GM12892 (cell line): ENCODE measurements at places on chromosomes 6 and 20.

- DNase-seq, result no peak
Observed at GRCh38 chr20:37526839-37527637, 638 bp downstream of the BLCAP start.

DNA sequence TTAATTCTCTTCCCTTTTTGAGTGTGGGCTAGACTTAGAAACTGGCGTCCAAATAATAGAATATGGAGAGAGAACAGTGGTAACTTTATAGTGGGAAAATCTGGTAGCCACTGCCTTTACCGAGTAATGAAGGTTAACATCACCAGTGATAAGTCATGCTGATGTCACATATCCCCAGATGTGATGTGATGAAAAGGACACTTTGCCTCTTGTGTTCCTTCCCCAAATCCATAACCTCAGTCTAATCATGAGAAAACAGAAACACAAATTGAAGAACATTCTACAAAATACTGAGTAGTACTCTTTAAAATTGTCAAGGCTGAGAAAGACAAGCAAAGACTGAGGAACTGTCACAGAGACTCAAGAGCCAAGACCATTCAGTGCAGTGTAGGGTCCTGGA lies 17.8 kb downstream of the ANKS1A start:
- no peak for DNase-seq

GRCh38 chr6:95576218-95576997 lies 927 bp upstream of the MANEA start:
- DNase-seq, result no peak

DNA sequence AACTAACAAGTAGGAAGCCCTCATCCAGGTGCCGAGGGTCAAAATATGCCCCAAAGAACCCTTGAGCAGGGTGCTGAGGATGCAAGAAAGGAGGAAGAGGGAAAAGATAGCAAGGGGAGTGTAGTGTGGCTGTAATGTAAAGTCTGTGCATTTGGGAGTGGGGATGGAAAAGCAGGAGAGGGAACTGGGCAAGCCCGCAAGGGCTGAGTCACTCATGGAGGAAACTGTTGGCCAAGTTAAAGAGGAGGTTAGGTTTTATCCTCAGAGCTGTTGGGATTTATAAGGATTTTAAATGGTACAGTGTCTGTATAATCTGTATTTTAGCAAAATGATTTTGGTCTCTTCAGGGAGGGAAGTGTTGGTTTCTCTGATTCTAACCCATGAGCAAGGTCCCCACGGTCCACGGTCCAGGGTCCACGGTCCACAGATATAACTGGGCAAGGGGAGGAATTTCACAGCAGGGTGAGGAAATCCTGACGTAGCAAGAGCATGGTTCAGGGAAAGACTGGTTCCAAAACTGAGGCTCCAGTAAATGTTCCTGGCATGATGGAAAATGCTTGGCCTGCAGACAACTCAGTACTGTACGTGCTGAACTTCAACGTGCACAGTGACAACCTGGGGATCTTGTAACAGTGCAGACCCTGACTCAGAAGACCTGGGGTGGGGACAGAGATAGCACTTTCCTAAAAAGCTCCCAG lies 759.8 kb downstream of the PTPRT start:
- no peak for DNase-seq

DNA sequence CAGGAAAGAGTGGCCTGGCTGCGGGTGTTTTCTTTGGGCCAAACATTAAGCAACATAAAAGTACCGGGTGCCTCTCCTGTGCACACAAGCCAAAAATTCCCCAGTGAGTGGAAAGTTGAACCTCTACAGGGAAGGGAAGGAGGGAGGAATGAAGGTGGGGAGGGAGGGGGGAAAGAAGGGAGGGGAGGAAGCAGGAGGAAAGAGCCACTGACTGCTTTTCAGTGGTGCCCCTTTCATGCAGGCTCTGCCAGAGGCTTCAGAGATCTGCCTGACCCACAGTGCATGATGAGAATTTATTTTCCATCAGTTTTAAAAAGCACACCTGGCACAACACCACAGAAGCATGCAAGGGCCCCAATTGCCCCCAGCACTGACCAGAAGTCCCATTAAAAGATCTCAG lies 27.5 kb upstream of the AVP start:
- no peak for DNase-seq

- peak; percentile 74 for DNase-seq
Observed at GRCh38 chr20:37345339-37346235, at the start of gene SRC. Gene SRC (plus strand): TSS chr20:37346140. CDS start chr20:37384154, 38,014 bp downstream.

DNA sequence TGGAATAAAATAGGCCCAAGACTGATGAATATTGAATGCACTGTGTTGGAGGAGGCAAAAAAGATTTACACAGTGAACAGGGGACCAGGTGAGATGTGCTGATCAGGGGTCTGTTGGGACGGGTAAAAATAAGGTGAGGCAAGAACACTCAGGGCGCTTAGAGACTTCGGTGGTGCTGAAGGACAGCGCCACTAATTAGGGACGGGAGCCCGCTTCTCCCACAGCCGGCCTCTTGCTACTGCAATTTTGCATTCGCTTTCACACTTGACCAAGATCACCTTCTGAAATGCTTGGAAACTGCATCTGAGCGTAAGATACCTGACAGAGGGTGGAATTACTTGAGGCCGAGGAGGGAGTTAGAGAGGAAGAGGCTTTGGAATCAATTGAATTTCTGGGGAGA lies 7.3 kb downstream of the TFAP2D start:
- no peak for DNase-seq

GRCh38 chr6:1672379-1672778 lies 62.7 kb downstream of the FOXC1 start:
- no peak for DNase-seq

- DNase-seq, result no peak
Observed at GRCh38 chr6:37005827-37006567, 542 bp downstream of the FGD2 start.

GRCh38 chr6:113317891-113318574 lies 539.1 kb upstream of the MARCKS start:
- no peak for DNase-seq

DNA sequence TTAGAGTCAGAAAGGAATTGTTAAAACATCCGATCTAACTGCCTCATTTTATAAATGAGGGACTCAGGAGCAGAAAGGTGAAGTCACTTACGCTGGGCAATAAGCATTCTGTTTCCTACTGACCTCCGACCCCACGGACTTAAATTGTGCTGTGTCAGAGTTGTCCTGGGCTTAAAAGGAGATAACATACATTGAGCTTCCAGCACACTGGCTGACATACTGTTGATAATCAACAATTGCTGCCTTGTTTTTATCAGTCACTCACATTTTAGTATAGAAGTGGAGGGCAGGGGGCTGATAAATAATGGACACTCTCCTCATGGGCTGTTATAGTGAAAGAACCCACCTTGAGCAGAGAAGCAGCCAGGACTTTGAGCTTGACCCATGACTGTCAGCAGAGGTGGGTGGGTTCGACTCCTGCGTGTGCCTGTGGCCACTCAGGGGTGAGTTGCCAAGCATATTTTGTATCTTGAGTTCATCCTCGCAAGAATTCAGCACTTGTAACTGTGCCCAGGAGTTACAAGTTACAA lies 166.5 kb upstream of the JARID2 start:
- DNase-seq, result no peak

- no peak for DNase-seq
Observed at GRCh38 chr6:16243055-16243454, 4.7 kb downstream of the GMPR start.

- no peak for DNase-seq
Observed at GRCh38 chr20:40957265-40957760, 71.3 kb upstream of the TOP1 start.

GRCh38 chr20:63196768-63197470 lies 19.0 kb downstream of the YTHDF1 start:
- DNase-seq, result no peak

GRCh38 chr6:83966539-83966938 lies 67.0 kb upstream of the MRAP2 start:
- no peak for DNase-seq

DNA sequence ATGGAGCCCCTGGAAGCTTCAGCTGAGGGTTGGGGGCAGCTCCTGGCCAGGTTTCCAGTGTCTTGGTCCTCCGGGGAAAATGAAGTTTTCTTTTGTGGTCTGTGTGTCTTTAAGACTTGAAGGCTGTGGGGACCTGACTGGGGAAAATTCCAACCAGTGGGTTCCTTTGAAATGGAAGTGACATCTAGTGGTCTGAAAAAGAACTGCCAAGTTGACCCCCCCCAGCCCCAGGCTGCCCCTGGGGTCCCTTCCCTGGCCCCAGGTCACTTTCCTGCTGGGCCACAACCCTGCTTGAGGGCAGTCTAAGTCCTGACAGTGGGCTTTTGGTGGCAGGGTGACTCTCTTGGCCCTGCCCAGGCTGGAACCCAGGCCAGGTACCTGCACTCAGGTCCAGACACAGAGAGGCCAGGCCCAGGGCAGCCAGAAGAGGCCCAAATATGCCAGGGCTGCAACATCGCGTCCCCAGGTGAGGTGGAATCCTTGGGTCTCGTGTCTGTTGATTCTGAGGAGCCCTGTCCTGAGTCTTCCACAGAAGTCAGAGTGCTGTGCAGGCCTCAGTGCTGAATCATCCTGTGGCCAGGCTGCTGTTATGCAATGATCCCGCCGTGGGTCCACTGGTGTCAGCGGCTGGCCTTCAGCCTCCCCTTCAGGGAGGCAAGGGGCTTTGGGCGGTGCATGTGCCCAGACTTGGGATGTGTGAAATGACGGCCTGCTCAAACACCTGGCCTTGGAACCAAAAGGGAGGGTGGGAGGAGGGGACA lies 68.4 kb downstream of the VEGFA start:
- no peak for DNase-seq

GRCh38 chr6:6927521-6928361 lies 180.0 kb upstream of the RREB1 start:
- DNase-seq, result peak; percentile 23

DNA sequence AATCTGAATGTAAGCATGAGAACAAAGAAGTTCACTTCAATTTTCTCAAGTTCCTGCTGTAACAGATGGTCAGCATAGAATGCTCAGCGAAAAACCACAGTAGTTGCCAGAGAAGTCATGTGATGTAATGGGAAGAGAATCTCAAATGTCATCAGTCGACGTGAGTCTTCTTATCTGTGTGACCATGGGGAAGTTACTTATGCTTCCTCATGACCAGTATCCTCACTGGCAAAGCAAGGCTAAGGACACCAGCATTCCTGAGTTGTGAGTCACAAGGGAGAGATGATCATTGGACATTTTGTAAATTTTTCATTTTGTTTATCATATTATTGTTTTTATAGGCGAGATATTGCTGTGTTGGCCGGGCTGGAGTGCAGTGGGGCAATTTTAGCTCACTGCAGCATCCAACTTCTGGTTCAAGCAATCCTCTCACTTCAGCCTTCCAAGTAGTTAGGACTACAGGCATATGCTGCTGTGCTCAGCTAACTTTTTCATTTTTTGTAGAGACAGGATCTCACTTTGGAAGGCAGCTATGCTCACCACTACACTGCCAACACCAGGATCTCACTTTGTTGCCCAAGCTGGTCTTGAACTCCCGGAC lies 21.9 kb downstream of the SGK1 start:
- no peak for DNase-seq

DNA sequence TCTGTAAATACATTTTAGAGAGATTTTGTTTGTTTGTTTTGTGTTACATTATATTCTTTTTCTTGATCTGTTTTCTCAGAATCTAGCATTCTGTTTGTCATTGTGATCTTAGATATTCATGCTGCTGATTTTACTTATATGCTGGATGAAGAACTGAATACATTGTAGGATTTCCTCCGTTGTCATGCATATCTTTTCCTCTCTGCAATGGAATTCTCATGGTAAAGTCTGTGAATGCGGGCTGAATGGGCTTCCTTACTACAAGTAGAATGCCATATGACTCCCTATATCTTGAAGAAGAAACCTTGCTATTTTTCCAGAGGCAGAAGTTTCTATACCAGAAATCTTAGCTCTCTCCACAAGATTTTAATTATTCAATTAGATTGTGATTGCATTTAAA lies 2.4 kb upstream of the DEFB114 start:
- no peak for DNase-seq

DNA sequence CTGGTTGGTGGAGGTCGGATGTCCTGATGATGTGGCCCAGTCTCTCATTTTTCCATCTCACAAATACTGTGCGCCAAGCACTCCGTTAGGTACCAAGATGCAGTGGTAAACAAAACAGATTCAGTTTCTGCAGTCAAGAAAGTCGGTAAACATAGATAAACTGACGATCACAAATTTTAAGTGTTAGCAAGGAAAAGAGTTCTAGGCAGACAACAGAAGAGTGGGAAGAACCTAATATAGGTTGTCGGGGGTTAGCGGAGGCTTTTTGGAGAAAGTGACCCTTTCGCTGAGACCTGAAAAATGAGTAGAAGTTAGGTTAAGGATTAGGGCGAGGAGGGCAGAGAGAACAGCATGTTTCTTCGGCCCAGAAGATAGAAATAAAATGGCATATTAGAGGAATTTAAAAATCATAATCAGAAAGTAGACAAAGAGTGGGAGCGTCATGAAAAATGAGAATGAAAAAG lies 514 bp downstream of the ORC3 start:
- no peak for DNase-seq

DNA sequence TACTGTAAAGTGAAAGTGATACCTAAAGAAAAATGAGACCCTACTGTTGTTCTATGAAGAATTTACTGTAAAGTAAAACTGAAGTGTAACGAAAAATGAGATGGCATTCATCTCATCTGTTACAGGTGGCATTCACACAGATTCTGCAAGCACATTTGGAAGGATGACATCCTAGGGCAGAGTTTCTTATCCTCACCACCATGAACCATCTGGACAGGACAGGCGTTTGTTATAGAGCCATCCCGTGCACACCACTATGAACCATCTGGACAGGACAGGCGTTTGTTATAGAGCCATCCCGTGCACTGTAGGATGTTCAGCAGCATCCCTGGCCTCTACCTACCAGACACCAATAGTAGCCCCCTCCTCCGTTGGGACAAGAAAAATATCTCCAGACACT lies 294.8 kb downstream of the GMDS start:
- no peak for DNase-seq

- no peak for DNase-seq
Observed at GRCh38 chr20:16459019-16459700, 114.1 kb downstream of the KIF16B start.

DNA sequence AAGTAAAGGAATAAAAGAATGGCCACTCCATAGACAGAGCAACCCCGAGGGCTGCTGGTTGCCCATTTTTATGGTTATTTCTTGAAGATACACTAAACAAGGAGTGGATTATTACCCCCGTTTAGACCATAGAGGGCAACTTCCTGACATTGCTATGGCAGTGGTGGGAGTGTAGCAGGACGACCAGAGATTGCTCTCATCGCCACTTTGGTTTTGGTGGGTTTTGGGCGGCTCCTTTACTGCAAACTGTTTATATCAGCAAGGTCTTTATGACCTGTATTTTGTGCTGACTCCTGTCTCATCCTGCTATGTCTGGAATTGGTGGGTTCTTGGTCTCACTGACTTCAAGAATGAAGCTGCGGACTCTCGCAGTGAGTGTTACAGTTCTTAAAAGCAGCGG lies 78.7 kb downstream of the C6orf52 start:
- no peak for DNase-seq

GRCh38 chr6:125639466-125640020 lies 109.9 kb upstream of the HEY2 start:
- DNase-seq, result no peak

DNA sequence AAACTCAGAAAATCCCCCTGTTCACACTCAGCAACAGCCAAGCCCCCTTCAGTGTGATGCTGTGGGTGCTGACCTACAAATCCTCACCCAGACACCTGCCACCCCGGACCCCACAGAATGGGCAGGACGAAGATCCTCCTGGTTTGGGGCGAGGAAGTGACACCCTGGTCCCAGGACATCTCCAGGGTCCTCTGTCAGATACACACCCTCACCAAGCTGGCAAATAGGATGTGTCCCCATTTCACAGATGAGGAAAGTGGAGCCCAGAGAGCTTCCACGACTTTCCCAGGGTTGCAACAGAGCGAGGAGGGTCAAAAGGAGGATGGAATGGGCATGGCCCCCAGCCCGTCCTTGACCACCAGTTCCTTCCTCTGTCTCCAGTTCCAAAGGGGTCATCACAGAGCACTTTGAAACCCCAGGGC lies 92.0 kb upstream of the AFDN start:
- DNase-seq, result no peak
